Large intestine (tissue), 12 donors: ENCODE measurements at places on chromosomes 4 and X. TPM values are rescaled to one million over a fixed set of nuclear protein-coding genes. Genes with fewer than 3 reads are reported as not detected.

- no peaks in the 10 kb centered on the region for H3K4me1 ChIP-seq
- DNase-seq = no peak
- H3K27ac ChIP-seq = no peak overlapping the region
- no peaks in the 10 kb centered on the region for H3K27me3 ChIP-seq
- H3K4me3 ChIP-seq = no peak overlapping the region
Measured at GRCh38 chrX:150940844-150941495, 42.2 kb upstream of the HMGB3 start.

SLC7A11 gene
- polyA plus RNA-seq = 0.96 TPM

- DNase-seq = no peak
- no peak overlapping the region for H3K27ac ChIP-seq
- H3K36me3 ChIP-seq = peaks cover 5% of the 10 kb centered on the region
- peaks cover 24% of the 10 kb centered on the region for H3K4me1 ChIP-seq
- no peaks in the 10 kb centered on the region for H3K27me3 ChIP-seq
Measured at GRCh38 chrX:100662170-100662569, 18.2 kb downstream of the SRPX2 start.

DNA sequence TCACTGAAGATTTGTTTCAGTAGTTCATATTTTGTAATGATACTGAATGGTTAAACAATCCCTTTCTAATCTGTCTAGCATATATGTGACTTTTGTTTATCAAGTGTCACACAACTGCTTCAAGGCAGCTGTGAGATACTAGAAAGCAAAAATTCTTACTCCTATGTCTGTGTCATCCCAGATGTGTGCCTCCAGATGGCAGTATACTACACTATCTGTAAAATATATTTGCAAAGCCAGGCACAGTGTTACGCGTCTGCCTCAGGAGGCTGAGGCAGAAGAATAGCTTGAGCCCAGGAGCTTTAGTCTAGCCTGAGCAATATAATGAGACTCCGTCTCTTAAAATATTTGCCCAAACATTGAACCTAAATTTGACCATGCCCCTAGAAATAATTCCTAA lies 4.0 kb downstream of the NUDT10 start:
- peak; percentile 14 for DNase-seq
- no peaks in the 10 kb centered on the region for H3K36me3 ChIP-seq
- no peak overlapping the region for H3K27ac ChIP-seq
- H3K27me3 ChIP-seq = peaks cover 3% of the 10 kb centered on the region
- H3K4me3 ChIP-seq = no peak overlapping the region

- H3K4me3 ChIP-seq = no peak overlapping the region
- H3K27me3 ChIP-seq = no peaks in the 10 kb centered on the region
- no peaks in the 10 kb centered on the region for H3K36me3 ChIP-seq
- no peak for DNase-seq
- H3K27ac ChIP-seq = no peak overlapping the region
- H3K4me1 ChIP-seq = no peaks in the 10 kb centered on the region
Measured at GRCh38 chr4:105644257-105644656, 64.2 kb downstream of the INTS12 start.

GRCh38 chrX:87515836-87516235 lies 1.8 kb upstream of the KLHL4 start:
- H3K4me1 ChIP-seq = no peaks in the 10 kb centered on the region
- H3K27me3 ChIP-seq = no peaks in the 10 kb centered on the region
- no peaks in the 10 kb centered on the region for H3K36me3 ChIP-seq
- no peak overlapping the region for H3K4me3 ChIP-seq
- no peak for DNase-seq

F8 gene
- polyA plus RNA-seq = 2.9 TPM

GRCh38 chr4:29037501-29037900 lies 1682.7 kb upstream of the PCDH7 start:
- H3K36me3 ChIP-seq = no peaks in the 10 kb centered on the region
- DNase-seq = no peak
- no peak overlapping the region for H3K4me3 ChIP-seq

- no peaks in the 10 kb centered on the region for H3K36me3 ChIP-seq
- H3K4me1 ChIP-seq = no peaks in the 10 kb centered on the region
- no peak overlapping the region for H3K4me3 ChIP-seq
- H3K27ac ChIP-seq = no peak overlapping the region
- no peak for DNase-seq
- H3K27me3 ChIP-seq = no peaks in the 10 kb centered on the region
Measured at GRCh38 chr4:61853041-61853440, 652.9 kb downstream of the ADGRL3 start.

DNA sequence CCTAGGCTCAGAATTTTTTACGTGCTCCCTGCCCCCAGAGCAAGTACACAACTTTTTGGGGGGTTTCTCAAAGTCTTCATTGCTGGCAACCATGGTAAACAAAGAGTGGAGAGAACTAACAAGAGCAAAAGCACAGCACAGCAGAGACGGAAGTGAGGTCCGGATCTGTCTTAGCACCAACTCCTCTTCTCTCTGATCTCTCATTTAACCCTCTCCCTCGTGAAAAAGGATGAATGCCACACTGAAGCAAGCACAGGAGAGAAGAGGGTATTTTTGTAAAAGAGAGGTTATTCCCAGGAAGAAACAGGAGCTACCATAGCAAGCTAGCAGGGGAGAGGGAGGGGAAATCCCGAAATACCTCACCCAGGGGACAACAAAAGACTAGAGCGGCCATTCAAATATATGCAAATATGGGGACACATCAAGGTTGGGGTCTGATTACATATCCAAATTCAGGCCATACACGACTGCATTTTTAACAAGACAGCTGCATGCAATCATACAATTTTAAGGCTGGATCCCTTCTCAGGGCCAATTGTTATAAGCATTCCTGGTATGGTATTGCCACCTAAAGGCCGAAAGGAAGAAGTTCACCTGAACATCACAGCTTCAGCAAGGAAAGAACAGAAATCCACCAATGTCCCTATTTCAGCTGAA lies 46.6 kb downstream of the CD40LG start:
- no peaks in the 10 kb centered on the region for H3K4me1 ChIP-seq
- H3K4me3 ChIP-seq = no peak overlapping the region
- DNase-seq = peak; percentile 16
- H3K27me3 ChIP-seq = no peaks in the 10 kb centered on the region

- H3K4me3 ChIP-seq = no peak overlapping the region
- DNase-seq = no peak
- H3K4me1 ChIP-seq = no peaks in the 10 kb centered on the region
Measured at GRCh38 chrX:100687128-100687527, 43.1 kb downstream of the SRPX2 start.

- no peaks in the 10 kb centered on the region for H3K36me3 ChIP-seq
- H3K4me3 ChIP-seq = no peak overlapping the region
- H3K27me3 ChIP-seq = no peaks in the 10 kb centered on the region
Measured at GRCh38 chr4:45865781-45866180, 258.1 kb downstream of the GABRG1 start.

DNA sequence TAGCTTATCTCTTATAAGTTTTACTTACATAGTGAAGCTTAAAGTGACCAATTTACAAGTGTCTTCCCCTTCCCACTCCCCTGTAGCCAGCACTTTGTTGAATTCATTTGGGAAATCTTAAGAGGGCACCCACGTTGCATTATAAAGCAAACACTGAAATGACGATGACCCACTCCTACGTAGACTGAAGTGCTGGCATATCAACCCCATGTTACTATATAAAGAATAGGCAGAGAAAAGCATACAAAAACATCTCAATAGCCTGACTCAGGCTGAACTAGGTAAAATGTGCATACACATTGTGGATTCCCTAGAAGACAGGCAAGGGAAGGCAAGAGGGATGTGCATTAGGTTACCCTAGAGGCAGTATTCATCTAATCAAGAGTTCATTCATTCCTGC lies 313.4 kb downstream of the TENM3 start:
- no peak overlapping the region for H3K27ac ChIP-seq
- H3K36me3 ChIP-seq = no peaks in the 10 kb centered on the region
- peaks cover 2% of the 10 kb centered on the region for H3K4me1 ChIP-seq
- DNase-seq = no peak

DACH2 gene
- polyA plus RNA-seq = 1.9 TPM
